ENCODE measurements at places on chromosomes 5 and 9. TPM values are rescaled to one million over a fixed set of nuclear protein-coding genes. Genes with fewer than 3 reads are reported as not detected.

DNA sequence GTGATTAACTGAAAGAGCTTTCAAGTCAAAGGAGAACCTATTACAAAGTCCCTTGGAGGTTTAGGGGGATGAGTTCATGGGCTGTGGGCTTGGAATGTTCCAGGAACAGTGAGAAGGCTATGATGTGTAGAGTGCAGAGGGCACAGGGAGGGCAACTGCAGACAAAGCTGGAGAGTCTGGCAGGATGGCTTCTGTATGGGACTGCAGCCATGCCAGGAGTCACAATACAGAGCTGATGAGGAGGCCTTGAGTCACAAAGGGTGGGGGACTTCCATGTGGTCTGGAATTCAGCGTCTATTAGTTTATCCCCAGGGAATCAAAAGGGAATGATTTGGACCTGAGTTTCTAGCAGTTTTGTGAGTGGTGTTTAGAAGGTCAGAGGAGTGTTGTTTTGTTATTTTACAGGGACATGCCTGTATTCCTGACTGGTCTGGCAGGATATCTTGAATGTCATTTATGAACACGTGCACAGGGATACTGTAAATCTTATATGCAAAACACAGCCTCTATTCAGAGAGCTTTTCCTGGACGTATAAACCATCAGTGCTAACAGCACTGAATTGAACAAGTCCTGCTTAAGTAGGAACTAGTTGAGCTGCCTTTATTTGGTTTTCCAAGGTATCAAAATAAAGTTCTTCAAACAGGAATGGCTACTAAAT, 14.3 kb upstream of the TEK start:
- no peak for DNase-seq

GRCh38 chr5:175836737-175837136, 34.6 kb upstream of the CPLX2 start:
- DNase-seq = no peak

The CPLANE1 gene
- total RNA-seq = 9.9 TPM

The CMBL gene
- 0.69 TPM for total RNA-seq
